Islet precursor cell (in vitro differentiated cells): ENCODE measurements at places on chromosomes 5 and 9.

GRCh38 chr5:90519081-90519480 lies 10.3 kb downstream of the LYSMD3 start:
- no peak for DNase-seq

- DNase-seq = no peak
Measured at GRCh38 chr5:110716247-110717245, 9.9 kb downstream of the TMEM232 start.

DNA sequence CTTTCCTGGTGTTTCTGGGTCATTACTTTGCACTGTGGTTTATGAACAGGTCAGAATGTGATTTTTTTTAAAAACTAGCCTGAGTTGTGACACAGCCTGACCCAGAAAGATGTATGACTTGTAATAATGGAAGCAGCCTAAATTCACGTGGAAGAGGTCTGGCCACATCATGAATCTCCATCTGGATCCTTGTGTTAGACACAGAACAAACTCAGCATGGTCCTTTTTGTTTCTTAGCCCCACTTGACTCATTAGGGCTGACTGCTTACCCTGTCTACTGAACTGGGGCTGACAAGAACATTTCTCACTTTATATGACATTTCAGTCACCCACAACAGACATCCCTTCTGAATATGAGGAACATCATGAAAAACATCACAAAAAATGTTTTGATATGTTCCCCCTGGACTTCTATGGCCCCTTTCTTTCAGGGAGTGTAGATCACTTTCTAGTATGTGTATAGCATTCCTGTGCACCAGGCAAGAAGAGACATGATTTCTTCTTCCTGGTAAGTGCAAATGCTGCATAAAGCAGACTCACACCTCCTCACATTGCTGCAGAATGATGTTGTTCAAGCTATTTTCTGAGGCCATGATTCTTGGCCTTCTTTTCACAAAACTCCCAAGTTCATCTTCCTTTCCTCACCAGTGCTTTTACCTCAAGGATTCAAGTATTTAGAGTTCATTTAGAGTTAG lies 52.3 kb downstream of the ZNF622 start:
- no peak for DNase-seq

- peak; percentile 57 for DNase-seq
Measured at GRCh38 chr5:30401479-30402058, 791.9 kb upstream of the CDH6 start.

GRCh38 chr5:54655761-54656160 lies 138.2 kb downstream of the SNX18 start:
- no peak for DNase-seq

GRCh38 chr5:172607213-172607793 lies 33.8 kb upstream of the NEURL1B start:
- no peak for DNase-seq

- no peak for DNase-seq
Measured at GRCh38 chr9:99430301-99430700, 208.2 kb downstream of the SEC61B start.

DNA sequence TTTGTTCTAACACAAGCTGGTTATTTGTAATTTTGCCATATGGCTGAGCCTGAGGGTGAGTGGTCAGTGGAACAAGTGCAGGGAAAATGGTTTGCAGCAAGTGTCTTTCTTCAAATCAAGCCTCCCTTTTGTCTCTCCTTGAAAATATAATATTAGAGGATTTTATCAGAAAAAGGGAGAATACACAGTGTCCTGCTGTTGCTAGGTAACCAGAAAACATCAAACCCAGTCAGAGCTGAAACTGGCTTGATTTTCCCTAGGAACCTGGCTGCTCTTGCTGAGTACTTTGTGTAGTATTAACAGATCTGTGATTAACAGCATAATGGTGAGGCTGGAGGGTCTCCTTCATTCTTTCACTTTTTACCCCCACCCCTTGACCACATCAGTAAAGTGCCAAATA lies 314.0 kb downstream of the ARHGEF28 start:
- no peak for DNase-seq

GRCh38 chr9:37938121-37938891 lies 34.4 kb upstream of the SLC25A51 start:
- DNase-seq = peak; percentile 98

DNA sequence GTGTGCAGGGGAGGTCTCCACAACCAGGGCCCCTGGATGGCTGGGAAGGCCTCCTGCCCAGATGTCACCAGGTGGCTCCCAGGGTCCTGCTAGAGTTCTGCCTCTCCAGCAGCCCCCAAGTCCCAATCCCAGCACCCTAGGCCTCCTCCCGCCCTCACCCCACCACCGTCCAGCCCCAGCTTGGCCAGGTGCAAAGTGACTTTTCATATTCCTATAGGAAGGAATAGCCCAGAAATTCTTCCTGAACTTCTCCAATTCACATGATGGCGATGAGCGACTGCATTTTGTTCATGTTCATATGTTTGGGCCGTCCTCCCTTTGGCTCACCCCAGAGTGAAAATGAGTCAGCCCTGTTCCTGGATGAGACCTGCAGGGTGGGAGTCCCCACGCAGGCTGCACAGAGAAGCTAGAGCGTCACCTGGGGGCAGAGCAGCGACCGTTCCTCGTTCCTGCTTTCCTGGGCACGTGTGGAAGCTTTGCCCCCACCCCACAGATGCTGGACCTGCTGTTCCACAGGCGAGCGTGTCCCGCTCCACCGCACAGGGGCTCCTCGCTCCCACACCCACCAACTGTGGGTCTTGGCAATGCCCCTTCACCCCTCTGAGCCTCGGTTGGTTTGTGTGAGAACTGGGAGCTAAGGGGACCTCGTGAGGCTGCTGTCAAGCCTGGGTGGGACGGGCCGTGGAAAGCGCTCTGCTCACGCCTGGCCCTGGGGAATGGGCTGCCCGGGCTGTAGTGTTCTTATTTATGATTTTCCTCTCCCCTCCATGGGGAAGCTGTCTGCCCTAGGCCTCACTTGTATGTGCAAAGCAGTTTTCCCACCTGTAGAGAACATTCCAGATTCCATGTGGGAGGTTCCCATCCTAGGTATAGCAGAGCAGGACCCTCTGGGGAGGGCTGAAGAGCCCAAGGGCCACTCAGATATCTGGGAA lies 6.9 kb downstream of the MRPS2 start:
- DNase-seq = peak; percentile 55

DNA sequence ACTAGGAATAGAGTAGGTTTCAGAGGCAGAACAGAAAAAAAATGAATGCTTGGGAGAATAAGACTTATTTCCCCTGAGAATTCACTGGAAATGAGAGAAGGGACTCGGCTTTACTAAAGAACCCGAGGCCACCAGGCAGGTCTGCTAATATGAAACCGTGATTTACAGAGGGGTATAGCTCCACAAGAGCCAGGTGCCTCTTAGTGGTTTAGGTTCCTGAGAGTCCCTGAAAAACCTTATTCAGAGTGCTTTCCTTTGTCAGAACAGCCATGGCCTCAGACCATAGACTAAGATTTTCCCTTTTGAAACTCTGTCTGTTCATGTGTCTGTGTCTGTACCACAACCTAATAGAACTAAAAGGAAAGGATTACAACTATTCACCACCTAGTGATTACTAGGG lies 35.9 kb upstream of the PUM3 start:
- no peak for DNase-seq

GRCh38 chr5:2270467-2270866 lies 387.7 kb upstream of the IRX4 start:
- peak; percentile 45 for DNase-seq

GRCh38 chr9:130497139-130497538 lies 52.4 kb downstream of the ASS1 start:
- no peak for DNase-seq

GRCh38 chr9:87531370-87532295 lies 34.0 kb downstream of the DAPK1 start:
- no peak for DNase-seq

DNA sequence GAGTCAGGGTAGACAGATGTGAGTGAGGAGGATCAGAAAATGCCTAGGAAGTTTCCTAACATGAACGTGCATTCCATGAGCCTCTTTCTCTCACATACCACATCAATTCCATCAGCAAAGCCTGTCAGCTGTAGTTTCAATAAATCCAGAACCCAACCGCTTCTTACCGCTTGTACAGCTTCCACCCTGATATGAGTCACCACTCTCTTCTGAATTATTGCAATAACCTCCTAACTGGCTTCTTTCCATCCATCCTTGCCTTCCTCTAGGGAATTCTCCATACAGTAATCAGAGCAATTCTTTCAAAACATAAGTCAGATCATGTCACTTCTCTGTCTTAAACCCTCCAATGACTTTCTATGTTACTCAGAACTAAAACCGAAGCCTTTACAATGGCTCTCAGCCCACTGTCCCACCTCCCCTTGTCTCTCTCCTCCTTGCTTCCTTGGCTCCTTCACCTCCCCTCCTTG lies 8.1 kb upstream of the RAD23B start:
- DNase-seq = peak; percentile 77

- DNase-seq = no peak
Measured at GRCh38 chr5:91176288-91177016, 206.7 kb downstream of the ARRDC3 start.

DNA sequence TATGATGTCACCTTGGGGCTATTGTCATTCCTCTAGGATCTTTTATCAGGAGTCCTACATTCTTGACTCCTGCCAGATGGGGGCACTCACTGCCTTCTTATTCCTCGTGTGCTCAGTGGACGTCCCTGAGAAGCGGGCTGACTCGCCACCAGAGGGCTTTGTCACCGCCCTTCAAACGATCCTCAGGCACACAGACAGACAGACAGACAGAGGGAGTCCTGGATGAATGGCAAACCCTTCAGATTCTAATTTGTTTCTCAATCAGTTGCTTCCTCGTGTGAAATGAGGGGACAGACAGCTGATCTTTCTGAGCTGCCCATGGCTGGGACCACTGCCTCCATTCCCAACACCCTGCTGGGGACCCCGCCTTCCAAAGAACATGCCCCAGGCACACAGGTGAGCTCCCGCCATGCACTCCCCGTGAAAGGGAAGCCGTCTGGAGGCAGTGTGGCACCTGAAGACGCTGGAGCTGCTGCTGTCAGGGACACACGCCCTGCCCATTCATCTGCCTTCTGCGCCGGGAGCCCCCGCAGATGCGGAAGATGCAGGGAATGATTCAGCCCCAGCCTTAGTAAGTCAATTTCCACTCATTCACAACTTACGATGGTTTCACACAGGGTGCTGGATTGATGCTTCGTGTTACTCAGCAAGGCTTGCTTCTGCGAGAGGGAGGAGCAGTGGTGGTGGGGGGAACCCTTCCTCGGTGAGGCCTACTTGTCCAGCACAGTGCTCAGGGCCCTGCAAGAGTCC lies 24.9 kb upstream of the SH3PXD2B start:
- DNase-seq = peak; percentile 93
